ENCODE measurements at places on chromosomes 16 and 17.
A peak's percentile ranks its signal among the peaks of the same experiment; 100 is the strongest.

GRCh38 chr16:17170435-17170834 lies 300.3 kb downstream of the XYLT1 start:
- DNase-seq, result no peak

GRCh38 chr16:67000384-67001351 lies 12.3 kb downstream of the CES4A start:
- peak; percentile 59 for DNase-seq

GRCh38 chr16:3189869-3190268 lies 1.9 kb downstream of the OR1F1 start:
- DNase-seq, result no peak

DNA sequence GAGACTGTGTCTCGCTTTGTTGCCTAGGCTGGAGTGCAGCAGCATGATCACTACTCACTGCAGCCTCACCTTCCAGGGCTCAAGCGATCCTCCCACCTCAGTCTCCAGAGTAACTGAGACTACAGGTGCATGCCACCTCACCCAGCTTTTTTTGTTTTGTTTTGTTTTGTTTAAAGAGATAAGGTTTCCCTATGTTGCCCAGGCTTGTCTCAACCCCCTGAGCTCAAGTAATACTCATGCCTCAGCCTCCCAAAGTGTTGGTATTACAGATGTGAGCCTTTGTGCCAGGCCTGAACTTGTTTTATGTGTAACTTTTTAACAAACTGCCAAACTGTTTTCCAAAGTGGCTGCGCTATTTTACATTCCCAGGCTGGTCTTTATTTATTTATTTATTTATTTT lies 41.8 kb upstream of the NUDT7 start:
- DNase-seq, result no peak

DNA sequence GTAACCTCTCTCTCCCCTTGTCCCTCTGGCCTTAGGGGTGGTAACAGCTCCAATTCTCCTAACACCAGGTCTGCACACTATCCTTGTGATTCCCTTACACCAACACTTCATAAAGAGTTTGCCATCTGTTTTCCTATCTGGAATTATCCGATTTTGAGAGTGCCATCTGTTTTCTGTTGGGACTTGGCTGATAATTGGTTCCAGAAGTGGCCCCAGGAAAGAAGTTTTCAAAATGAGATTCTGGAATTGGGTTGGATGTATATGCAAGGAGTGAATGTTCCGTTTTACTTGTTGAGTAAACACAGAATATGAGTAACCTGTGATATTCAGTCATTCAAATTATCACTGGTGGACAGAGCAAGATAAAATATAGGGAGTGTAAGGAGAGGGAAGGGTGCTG lies 134.1 kb upstream of the HS3ST3A1 start:
- DNase-seq, result no peak

DNA sequence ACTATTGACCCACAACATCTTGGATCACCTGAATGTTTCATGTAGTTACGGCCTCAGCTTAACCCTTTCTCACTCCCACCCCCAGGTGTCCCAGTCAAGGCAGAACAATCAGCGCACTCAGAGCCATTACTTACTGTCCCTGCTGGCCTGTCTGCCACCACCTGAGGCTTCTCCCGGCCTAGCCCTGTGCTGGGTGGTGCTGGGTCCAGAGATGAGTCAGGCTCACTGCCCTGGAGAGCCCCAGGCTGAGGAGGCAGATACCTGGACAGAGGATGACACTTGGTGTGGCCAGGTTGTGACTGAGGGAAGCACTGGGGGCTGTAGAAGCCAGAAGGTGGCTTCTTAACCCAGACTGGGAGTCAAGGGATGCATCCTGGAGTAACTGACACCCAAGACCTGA lies 4.0 kb upstream of the SLC5A2 start:
- DNase-seq, result no peak

GRCh38 chr16:1923299-1924034 lies 5.3 kb upstream of the HS3ST6 start:
- no peak for DNase-seq

- no peak for DNase-seq
These were observed 144.7 kb downstream of the ENGASE start for GRCh38 chr17:79219208-79219935.

DNA sequence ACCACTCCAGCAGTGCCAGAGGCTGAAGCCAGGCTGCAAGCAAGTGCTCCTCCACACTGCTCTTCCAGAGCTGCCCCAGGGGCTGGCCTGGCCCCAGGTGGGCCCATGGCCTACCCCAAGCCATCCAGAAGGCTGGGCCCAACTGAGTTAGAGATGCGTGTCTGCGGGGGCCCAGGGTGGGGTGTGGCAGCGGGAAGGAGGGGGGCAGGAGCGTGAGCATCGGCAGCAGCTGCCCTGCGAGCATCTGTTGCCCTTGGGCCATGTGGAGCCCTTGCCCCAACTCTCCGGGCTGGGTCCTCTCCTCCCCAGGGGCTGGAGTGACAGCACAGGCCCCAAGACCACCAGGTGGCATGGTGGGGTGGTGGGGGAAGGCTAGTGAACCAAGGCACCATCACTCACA lies 7.3 kb upstream of the SREBF1 start:
- DNase-seq, result no peak

DNA sequence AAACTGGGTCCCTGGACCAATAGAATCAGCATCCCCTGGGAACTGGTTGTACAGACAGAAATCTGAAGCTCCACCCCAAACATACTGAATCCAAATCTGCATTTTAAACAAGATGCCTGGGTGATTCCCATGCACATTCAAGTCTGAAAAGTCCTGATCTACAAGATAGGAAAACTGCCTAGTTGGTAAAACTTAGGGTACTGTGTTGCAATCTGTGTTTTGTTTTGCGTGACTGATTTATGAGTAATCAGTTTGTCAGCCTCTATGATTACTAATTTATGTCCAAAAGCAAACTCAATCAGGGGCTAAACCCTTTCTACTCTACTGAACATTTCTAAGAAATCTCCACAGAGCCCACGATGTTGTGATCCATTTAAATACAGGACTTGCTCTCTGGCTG lies 103.8 kb downstream of the YPEL2 start:
- DNase-seq, result no peak

GRCh38 chr17:3035256-3035967 lies 28.0 kb downstream of the OR1D5 start:
- no peak for DNase-seq

DNA sequence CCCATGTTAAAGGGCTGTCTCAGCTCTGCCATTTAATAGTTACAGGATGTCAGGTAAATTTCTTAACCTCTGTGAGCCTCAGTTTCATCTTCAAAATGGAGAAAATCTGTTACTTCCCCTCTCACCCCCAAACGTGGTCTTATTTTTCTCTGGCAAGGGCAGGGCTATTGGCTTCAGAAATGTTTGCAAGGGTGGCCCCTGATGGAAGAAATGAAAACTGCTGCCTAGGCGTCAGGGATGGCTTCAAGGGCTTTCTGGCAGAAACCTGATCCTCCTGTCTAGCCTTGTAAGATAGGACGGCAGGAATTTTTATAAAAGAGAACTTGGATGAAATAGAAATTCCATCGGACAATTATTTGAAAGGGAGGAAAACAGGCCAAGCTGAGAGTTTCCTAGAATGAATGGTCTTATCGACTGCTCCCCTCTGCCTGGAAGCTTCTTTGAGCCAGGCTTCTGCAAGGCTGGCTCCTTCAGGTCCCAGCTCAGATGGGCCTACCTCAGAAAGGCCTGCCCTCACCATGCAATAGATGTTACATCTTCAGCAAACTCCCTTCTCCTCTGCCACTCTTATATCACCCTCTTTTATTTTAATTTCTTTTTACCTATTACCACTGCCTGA lies 43.0 kb upstream of the TANGO6 start:
- DNase-seq, result peak; percentile 53

DNA sequence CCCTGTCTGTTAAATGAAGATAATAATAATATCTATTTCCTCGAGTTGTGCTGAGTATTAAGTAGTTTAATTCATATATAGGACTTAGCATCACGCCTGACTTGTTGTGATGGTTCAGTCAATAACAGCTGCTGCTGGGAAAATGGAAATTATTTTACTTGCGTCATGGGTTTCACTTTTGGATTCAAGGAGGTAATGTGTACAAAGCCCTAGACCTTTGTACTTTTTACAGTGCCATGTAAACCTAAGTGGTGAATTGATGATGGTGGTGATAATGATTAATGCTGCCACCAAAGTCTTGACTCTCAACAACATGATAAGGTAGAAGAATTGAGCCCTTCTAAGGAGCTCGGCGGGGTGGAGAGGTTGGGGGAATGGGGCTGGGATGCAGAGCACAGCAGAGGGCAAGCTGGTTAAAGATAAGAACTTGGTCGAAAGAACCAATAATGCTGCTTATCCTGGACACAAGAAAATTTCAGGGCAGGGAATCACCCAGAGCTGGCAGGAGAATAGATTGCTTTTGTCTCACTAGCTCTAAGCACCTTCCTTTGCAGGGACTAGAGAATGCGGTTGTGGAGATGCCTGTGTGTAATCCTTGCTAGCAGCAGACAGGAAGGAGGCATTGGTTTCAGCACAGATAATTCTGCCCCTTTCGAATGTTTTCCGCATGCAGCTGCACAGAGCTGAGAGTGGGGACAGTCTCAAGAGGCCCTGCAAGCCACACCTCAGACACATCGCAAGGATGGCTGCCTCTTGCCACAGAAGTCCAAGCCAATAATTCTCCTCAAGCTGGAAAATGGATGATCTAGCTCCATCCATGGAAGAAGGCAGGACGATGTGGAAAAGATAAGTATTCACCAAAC lies 187.1 kb downstream of the TMEM114 start:
- DNase-seq, result no peak

- no peak for DNase-seq
These were observed 53.7 kb downstream of the SNX20 start for GRCh38 chr16:50627419-50627818.

- no peak for DNase-seq
These were observed 13.4 kb downstream of the SNX20 start for GRCh38 chr16:50667497-50668367.

- peak; percentile 31 for DNase-seq
These were observed 28.8 kb downstream of the MSI2 start for GRCh38 chr17:57284984-57285646.

- no peak for DNase-seq
These were observed 92.9 kb downstream of the PHKB start for GRCh38 chr16:47553853-47554564.

DNA sequence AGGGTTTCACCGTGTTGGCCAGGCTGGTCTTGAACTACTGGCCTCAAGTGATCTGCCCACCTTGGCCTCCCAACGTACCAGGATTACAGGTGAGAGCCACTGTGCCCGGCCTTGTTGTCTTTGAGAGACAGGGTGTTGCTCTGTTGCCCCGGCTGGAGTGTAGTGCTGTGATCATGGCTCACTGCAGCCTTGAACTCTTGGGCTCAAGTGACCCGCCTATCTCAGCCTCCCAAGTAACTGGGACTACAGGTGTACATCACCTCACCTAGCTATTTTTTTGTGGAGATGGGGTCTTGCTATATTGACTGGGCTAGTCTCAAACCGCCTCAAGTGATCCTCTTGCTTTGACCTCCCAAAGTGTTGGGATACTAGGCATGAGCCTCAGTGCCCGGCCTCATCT lies 68.4 kb downstream of the PGS1 start:
- no peak for DNase-seq

DNA sequence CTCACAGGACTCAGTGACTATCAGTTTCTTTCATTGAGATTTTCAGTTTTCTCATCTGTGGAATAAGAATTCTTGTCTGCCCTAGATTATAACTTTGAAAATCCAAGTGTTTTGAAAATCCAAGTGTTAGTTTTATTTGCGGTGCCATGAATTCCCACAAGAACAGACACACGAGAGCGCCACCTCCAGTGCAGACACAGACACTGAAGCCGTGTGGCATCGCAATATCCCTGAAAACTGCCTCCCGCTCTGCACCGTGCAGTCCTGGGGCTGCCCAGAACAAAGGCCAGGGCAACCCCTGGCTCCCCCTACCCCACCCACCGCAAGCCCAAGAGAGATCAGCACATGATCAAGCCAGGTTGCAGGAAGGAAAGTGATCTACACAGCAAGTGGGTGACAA lies 229.5 kb upstream of the ASIC2 start:
- no peak for DNase-seq

DNA sequence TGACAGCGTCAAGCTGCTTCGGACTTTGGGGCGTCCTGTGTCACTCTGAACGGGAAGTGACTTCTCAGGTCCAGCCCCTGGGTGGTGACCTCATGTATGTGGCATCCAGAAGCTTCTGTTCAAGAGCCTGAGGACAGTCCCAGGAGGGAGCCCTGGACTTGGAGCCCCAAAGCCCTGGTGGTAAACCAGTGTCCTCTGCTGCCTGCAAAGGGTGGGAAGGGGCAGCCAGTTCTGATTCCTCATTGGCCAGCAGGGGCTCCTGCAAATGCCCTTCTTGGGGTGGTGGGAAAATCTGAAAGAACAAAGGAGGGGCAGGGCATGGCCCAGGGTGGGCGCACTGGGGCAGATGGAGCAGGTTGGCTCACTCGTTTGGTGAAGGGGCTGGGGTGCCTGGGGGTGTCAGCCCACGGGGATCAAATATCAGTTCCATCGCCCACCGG lies 1.6 kb downstream of the OSGIN1 start:
- DNase-seq, result no peak

DNA sequence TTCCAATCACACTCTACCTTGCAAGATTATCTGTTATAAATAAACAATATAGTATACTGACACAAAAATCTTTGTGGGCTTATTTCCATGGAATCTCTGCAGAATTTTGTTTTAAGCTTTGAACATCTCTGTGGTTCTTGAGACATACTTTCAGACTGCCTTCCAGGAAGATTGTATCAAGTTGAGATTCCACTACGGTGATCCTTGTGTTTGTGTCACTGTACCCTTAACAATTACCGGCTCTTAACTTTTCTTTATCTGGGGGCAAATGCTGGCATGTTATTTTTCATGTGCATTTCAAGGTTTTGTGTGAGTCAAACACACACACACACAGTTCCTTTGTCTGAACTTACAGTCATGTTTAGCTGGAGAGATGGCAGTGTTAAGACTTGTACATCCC lies 472.7 kb upstream of the HSBP1 start:
- DNase-seq, result no peak

DNA sequence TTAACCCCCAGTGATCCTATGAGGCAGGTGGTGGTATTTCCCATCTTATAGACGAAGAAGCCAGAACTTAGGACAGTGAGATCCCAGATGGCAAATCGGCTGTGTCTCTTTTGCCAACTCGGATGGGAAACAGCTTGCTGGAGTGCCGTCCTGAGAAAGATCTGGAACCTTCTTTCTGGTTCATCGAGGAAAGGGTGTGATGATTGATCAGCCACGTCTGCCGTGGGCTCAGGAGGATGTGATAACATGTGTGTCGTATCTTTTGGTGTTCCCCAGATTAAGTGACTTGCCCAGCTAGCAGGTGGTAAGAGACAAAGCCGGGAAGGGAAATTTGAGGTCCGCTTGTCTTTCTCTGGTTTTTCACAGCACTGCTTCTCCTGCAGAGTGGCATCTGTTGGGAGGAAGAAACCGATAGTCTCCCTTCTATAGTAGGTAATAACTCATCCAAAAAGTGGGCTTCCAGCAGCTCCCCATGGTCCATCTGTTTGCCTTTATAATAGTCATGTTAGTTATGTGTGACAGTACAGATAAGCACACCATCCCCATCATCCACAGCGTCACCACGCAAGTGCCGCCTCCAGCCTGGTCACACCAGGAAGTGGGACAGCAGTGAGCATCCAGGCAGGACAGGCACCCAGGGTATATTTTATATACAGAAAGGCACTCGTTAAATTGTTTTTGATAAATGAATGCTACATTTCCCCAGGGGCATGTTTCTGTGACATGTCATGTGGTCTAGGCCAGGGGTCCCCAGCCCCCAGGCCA lies 175.5 kb downstream of the KATNIP start:
- no peak for DNase-seq

GRCh38 chr16:11257131-11257938 lies 1.3 kb upstream of the SOCS1 start:
- peak; percentile 48 for DNase-seq

GRCh38 chr17:82647593-82648164 lies 565 bp downstream of the WDR45B start:
- peak; percentile 53 for DNase-seq

GRCh38 chr17:58569196-58569595 lies 54.8 kb upstream of the MTMR4 start:
- DNase-seq, result no peak

Measured in GM06990 (cell line).